Activated CD8-positive, alpha-beta memory T cell treated with anti-CD3 and anti-CD28 coated beads for 1 hour (primary cell): ENCODE measurements at places on chromosomes 16 and 17.

GRCh38 chr16:74607962-74608356 lies 1.0 kb upstream of the GLG1 start:
- DNase-seq: no peak

DNA sequence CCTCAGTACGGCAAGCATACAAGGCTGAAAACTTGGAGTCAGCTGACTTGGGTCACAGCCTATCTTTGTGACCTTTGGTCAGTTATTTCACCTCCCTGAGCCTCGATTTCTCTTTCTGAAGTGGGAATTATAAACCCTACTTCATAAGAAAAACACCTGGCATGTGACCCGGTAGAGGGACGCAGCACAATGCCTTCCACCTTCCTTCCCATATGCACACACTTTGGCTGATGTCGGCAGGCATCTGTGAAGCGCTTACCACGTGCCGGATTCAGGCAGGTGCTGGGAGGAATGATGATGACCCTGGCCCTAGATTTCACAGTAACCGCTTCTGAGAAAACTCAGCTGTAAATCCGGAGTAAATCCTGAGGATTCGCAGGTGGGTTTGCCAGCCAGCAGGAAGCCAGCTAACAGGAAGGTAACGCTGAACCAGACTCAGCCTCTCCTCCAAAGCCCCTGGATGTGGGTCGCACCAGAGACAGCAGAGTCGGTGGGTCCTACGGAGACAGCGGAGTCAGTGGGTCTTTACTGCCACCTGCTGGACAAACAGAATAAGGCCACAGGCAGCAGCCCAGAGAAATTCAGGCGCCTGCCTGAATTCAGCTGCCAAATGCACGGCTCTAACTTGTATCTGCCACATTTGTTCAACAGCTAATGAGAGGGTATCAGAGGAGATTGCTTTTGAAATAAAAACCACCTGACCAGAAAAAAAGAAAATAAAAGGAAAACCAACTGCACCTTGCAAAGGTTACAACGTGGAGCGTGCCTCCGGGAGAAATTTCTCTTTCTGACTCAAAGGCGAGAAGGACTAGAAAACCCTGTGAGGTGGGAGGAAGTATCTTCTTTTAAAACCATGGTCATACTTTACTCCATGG lies 16.6 kb downstream of the COPRS start:
- no peak for DNase-seq

DNA sequence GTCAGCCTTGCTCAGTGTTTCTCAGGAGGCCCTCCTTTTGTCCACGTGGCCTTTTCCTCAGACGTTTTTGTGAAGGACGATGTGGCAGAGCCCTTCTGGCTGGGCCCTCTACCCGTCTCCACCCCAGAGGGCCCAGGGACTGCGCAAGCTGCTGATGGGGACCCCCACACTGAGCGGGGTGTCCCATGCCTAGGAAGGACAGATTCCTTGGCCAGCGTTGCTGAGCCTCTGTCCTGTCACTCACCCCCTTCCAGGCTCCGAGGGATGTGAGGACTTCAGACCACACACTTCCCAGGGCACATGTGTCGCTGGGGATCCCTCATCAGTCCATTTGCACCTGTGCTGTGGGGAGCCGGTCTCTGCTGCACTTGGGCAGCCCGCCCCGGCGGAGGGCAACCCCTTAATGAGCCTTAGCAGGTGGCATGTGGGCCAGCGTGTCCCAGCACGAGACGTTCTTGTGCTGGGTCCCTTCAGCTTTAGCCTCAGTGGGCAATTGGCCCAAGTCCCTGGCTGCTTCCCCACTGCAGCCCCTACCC lies 48.3 kb downstream of the NT5M start:
- DNase-seq: no peak

GRCh38 chr16:54049591-54050458 lies 236.8 kb downstream of the IRX3 start:
- no peak for DNase-seq

DNA sequence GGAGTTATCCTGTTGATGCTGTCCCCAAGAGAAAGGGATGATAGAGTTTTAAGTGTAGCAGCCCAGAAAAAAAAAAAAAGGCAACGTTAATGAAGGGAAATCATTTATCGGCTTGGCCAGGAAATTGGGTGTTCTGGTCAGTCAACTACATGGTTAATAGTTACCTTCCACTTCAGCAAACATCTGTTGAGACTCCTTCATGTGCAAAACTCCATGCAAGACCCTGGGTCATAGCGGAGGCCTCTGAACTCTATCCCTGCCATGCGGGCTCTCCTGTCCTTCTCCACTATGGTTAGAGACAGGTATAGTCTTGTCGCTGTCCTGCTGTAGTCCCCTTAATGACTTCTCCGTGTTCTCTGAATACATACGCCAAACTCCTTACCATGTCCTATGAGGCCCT lies 3.5 kb upstream of the LYRM9 start:
- DNase-seq: no peak

- DNase-seq: no peak
Measured at GRCh38 chr16:20621406-20621805, 45.2 kb upstream of the ACSM2B start.

DNA sequence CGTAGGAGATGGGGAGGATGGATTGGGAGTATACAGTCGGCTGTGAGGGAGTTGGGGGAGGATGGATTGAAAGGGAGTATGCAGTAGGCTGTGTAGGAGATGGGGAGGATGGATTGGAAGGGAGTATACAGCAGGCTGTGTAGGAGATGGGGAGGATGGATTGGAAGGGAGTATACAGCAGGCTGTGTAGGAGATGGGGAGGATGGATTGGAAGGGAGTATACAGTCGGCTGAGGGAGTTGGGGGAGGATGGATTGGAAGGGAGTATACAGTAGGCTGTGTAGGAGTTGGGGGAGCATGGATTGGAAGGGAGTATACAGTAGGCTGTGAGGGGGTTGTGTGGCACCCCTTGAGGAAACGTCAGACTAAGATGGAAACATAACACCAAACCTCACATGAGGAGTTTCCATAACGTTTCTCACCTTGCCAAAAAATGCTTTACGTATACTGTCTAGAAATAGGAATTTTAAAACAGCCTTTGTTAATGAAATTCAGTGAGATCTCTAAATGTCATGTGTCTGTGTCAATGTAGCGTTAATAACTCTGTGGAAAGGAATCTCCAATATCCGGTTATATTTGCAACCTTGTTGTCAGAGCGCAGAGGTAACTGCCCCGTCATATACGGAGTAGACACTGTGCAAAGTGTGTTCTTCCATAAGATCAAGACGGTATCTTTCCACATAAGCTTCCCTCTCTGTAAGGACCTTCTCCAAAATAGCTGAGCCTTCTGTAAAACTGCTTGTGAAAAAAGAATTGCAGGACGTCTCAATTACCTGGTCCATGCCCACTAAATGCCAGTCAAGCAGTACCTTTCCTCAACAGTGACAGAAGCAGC lies 6.3 kb upstream of the VPS53 start:
- no peak for DNase-seq

- DNase-seq: no peak
Measured at GRCh38 chr17:83073389-83074063, 5.9 kb upstream of the METRNL start.

GRCh38 chr17:42111871-42112551 lies 503 bp downstream of the DHX58 start:
- DNase-seq: no peak

- DNase-seq: no peak
Measured at GRCh38 chr16:29114574-29114973, 129.7 kb downstream of the LAT start.

- no peak for DNase-seq
Measured at GRCh38 chr17:55649957-55650597, 72.6 kb downstream of the TMEM100 start.

GRCh38 chr16:86062271-86062965 lies 163.5 kb downstream of the IRF8 start:
- no peak for DNase-seq

DNA sequence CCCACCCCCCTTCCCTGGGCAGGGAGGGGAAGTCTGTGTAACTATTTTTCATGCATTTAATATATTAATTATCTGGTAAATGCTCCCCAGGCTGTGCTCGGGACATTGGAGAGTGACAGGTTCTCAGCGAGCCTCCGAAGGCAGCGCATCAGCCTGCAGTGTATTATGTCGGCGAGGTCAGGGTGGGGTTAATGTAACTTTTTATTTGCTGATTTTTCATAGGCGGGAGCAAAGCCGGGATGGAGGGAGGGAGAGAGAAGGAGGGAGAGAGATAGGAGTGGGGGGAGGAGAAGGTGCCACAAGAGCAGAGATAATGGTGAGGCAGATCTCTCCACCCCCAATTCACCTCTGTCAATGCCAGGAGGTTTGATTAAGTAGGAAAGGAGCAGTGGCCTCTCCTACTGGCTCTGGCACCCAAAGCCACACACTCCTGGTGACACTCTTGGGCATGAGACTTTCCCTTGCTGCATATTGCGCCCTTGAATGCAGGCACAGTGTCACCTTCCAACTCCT lies 104.0 kb downstream of the MRM1 start:
- no peak for DNase-seq

GRCh38 chr17:45248132-45248957 lies 13.5 kb downstream of the SPATA32 start:
- no peak for DNase-seq

GRCh38 chr16:27718201-27719105 lies 168.5 kb downstream of the KATNIP start:
- no peak for DNase-seq

- DNase-seq: no peak
Measured at GRCh38 chr17:76840443-76840767, 27.8 kb upstream of the MGAT5B start.

DNA sequence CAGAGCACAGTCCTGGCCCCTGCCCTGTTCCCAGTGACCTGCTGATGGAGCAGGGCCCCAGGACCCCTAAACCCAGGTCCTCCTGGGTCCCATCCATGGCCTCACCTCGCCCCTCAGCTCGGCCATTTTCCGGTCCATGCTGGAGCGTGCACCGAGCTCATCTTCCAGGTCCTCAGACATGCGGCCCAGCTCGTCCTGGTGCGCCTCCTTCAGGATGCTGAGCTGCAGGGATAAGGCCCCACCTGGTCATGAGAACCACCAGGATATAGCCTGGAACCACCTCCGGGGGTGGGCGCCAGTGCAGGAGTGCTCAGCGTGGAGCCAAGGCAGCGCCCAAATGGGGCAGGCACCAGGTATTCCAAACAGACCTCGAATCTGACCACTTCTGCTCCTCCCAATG lies 17.9 kb downstream of the CCDC102A start:
- DNase-seq: no peak

GRCh38 chr16:87305505-87306391 lies 11.4 kb downstream of the C16orf95 start:
- DNase-seq: no peak

DNA sequence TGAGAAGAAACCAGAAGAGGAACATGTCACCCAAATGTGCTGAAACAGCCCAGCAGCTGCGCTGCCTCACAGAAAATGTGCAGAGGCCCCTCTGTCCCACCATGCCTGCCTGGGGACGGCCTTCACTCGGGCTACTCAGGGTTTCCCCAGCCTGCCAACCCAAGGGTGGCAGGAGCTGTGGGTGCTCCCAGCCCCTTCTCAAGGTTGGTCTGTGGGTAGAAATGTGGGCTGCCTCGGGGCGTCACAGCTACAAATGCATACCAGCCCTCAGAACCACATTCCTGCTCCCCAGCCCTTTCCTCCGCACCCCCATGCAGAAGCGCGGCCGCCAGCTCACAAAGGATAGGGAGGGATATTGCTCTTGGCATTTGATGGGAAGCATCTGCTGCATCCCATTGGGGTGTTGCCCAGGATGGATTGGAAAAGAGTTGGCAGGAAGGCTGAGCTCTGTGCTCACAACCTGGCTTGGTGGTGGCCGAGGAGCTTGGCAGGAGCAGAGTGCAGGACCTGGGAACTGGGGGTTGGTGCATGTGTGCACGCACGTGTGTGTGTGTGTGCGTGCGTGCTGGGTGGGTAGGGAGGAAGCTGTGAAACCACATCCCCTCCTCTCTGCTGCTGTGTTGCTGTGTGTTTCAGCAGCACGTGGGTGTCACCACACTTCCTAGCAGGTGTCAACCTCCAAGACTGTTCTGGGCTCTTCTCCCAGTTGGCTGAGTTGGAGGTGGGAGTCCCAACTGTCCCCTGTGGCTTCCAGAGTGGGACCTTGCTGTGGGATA lies 304.4 kb downstream of the SEC14L1 start:
- peak; percentile 59 for DNase-seq

- peak; percentile 0 for DNase-seq
Measured at GRCh38 chr16:24858219-24859041, 12.7 kb downstream of the SLC5A11 start.

- no peak for DNase-seq
Measured at GRCh38 chr17:43998552-43998951, 5.9 kb upstream of the NAGS start.

- DNase-seq: no peak
Measured at GRCh38 chr16:46899443-46900143, 15.4 kb downstream of the GPT2 start.

DNA sequence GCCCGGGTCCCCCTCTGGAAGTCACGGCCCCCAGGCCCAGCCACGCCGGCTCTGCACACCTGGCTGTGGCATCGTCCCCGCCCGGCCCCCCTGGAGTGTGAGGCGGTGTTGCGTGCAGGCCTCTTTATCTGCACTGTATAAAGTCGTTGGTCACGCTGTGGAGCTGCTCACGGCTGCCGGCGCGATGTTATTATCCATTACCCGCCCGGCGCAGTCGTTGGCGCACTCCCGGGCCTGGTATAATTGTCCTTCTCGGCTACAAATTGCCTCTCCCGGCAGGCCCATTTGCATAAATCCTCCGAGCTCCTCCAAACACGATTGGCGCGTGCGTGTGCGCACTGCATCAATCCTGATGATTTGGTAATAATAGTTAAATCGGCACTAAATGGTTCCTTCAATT lies 57.8 kb downstream of the BAHCC1 start:
- DNase-seq: no peak

DNA sequence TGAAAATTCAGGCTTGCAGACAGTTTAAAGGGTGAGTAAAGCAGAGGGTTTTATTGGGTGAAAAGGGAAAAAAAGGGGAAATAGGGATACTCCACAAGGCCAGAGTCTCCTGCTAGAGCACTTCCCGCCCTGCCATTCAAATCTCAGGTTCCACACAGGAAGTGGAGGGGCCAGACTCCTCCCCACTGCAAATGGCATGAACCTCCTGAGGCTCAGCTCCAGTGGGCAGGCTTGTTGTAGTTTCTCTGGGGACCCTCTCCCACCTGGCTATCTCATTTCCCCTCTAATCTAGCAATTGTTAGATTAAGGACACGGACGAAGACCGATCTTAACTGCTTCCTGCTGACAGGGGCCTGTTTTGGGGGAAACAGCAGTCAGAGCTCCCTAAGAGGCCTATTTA lies 43.4 kb downstream of the TAOK1 start:
- no peak for DNase-seq

DNA sequence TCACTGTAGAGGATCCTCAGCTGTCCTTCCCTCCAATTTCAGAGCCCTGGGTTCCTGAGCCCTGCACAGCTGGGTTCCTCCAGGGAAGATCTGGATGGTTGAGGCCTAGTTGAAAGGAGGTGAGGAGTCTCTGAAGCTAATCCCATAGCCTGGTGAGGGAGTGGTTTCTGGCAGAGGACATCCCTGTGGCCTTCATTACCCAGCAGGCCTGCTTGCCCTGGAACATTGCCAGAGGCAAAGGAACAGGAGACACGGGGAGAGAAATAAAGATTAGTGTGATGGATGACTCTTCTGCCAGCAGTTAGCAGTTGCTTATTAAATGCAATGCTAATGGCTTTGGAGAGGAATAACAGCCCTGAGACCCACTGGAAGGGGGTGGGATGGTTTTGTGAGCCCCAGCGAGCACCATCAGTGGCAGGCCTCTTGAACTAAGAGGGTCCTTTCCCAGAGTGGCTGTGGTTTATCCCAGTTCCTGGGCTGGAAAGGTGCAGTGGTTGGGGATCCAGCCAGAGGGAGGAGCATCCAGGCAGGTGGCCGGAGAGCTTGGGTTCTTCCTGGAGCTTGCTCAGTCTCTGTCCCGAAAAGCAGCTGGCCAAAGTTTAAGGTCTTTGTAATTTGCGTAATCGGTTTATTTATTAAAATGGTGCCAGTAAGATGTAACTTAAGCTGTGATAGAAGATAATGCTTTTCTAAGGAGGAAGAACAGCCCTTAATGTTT lies 209.7 kb downstream of the CCDC182 start:
- no peak for DNase-seq
